CD4-positive, alpha-beta T cell treated with Interleukin-6 for 4 hours (primary cell): ENCODE measurements at places on chromosomes 2 and 18.

DNA sequence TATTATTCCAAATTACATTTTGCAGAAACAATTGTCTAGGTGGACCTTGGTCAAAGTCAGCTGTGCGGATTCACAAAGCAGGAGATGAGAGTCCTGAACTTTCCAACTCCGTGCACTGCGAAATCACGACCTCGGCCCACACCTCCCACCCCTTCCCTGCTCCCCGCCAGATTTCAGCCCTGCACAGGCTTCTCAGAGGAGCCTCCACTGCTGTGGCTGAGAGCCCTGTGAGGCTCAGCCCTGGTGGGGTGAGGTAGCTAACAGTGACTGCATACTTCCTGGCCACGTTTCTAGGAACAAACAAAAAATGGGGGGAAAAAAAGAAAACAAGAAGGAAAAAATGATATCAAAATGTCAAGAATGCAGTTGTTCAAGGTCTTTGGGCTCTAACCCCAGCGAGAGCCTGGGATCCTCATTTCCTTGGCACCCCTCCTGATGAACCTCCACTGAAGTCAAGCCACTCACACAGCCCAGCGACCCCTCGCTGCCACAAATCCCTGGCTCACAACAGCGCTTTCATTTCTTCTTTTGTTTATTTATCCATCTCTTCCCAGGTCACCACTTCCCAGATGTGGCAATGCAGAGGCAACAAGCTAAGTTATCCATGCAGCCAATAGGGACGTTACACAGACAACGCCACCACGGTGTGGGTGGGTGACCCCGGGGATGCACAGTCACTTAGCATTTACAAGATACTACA, 729.7 kb upstream of the ID2 start:
- no peak for DNase-seq

- no peak for DNase-seq
Observed at GRCh38 chr2:134911400-134911785, 7.2 kb upstream of the CCNT2 start.

- no peak for DNase-seq
Observed at GRCh38 chr2:29520001-29520400, 401.4 kb downstream of the ALK start.

DNA sequence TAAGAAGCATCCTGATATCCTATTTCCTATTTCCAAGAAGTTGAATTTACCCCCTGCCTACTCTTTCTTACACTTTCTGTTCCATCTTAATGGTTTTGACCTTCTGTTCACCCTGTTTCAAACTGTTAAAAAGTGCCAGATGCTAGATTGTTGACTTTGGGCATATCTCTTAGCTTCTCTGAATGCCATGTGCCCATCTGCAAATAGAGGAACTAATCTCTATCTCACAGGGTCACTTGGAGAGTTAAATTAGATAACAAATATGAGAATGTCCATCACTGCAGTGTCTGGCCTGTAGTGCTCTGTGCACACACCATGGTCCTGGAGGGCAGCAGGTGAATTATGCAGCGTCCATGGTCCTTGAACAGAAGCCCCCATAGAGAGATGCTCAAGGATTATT, 83.8 kb downstream of the LRATD1 start:
- DNase-seq: no peak

GRCh38 chr2:233848276-233848675, 6.1 kb downstream of the HJURP start:
- no peak for DNase-seq

- no peak for DNase-seq
Observed at GRCh38 chr2:50564766-50565165, 467.2 kb downstream of the NRXN1 start.

- no peak for DNase-seq
Observed at GRCh38 chr18:14092625-14093306, 39.5 kb downstream of the ZNF519 start.

GRCh38 chr2:45578056-45578843, 32.8 kb downstream of the SRBD1 start:
- peak; percentile 33 for DNase-seq

DNA sequence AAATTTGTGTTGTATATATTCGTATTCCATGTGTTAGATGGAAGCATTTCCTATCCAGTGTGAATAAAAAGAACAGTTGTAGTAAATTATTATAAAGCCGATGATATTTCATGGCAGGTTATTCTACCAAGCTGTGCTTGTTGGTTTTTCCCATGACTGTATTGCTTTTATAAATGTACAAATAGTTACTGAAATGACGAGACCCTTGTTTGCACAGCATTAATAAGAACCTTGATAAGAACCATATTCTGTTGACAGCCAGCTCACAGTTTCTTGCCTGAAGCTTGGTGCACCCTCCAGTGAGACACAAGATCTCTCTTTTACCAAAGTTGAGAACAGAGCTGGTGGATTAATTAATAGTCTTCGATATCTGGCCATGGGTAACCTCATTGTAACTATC, 138.8 kb downstream of the GFPT1 start:
- DNase-seq: no peak

GRCh38 chr2:45568935-45569334, 42.1 kb downstream of the SRBD1 start:
- DNase-seq: no peak

DNA sequence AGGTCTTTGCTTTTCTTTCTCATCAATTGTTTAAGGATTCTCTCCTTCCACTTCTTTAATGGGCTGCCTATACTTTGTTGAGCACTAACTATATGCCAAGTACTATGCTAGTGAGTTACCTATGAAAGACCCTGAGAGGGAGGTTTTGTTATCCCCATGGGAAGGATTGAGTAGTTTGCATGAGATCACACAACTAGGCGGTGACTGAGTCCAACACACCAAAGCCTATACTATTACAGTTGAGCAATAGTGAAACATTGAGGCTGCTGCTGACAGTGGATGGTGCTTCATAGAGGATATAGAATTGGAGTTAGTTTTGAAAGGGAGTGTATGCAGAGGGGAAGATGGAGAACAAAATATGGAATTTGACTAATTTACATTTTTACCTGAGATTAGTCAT, 15.8 kb downstream of the NABP1 start:
- no peak for DNase-seq

GRCh38 chr2:172561270-172561669, 5.4 kb downstream of the PDK1 start:
- no peak for DNase-seq

DNA sequence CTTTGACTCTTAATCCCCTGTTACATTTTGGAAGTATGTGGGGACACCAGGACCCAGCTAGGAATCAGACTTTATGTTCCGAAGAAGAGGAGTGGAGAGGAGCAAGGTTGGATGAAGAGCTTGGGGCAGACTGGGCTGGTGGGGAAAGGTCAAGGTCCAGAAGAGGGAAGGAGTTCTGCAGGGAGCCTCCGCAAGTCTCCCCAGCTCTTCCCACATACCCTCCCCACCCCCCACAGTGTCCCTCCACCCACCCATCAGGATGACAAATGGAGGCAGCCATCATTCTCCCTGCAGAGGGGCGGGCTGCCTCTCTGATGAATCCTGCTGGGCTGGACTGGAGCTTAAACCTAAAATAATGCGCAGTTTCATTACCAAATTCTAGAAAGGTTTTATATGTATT, 77.2 kb downstream of the ACKR3 start:
- no peak for DNase-seq

DNA sequence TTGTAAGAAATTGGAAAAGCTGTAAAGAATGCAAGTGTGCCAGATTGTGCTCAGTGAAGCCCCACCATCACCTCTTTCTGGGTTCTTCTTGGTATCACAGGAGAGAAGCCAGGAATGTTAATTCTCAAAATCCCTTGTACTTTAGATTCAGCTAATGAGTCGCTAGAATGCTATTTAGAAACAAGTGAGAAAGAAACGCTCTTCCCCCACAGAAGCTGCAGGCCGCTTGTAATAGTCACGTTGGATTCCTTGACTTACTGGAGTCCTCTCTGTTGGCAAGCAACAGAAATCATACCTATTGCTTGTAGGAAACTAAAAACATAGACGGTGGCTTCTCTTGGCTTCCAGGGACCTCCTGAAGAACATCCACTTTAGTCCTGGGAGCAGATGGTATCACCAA, 375.6 kb upstream of the LRATD1 start:
- DNase-seq: no peak

GRCh38 chr2:235391921-235392615, 101.8 kb upstream of the AGAP1 start:
- DNase-seq: no peak

DNA sequence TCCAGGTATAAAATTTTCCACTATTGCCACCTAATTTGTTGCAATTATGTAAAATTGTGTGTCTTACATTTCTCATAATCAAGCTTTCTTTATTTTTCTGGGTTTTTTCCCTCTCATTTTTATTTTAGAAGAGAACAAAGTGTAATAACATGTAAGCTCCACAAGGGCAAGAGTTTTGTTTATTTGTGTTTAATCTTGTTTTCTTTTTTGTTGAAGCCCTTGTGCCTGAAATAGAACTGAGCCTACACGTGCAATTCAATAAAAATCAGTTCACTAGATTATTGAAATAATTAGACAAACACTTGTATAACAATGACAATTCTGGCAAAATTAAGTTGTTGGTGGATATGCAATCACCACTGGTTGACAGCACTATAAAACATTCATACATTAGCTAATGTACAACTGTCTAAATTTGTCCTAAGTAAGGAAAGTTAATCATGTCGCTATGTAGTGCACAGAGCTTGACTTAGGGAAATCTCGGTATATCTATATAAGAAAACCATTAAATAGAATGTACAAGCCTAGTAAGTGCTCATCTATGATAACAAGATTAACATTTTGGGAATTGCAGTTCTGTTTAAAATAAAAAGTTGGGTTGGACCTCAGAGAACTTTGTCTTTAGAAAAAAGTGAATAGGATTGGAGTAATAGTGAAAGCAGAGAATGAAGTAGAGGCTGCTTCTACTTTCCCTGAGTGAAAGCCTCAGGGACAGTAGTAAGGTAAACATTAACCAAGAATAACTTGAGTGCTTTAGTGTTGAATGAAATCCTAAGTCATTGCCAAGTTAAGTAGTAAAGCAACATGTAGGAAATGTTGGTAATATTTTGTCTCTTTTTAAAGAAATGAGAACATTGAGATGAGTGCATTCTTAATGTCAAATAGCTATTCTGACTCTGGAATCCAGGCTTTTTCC, 37.4 kb upstream of the NOL4 start:
- no peak for DNase-seq

DNA sequence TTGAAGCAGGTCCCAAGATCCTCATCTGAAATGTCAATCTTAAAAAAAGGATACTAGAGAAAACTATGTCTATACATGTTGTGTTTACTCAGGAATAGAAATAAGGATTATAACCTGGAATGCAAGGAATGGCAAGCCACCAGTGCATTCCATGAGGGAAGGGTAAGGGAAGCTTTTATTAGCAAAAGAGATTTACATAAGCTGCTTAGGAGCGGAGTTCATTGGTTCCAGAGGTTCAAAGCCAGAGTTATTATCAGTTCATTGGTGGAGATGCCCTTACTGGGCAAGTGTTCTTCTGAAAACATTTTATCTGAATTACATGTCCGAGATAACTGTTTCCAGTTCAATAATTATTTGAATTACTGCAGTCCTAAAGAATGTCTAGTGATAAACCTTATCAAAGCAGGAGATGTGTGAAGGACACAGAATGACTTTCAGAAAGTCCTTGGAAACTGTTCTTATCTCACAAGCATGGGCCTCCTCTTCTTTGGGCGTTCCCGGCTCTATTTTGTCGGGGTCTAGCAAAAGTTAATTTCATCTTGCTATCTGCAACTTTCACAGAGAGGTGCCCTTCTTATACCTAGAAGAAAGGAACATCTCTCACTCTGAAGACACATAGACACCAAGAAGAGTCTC, 23.5 kb downstream of the COMMD1 start:
- no peak for DNase-seq

- no peak for DNase-seq
Observed at GRCh38 chr2:55097082-55097460, 46.8 kb upstream of the RTN4 start.

- no peak for DNase-seq
Observed at GRCh38 chr2:48113767-48114166, 207.5 kb upstream of the FBXO11 start.

GRCh38 chr2:153519257-153519875, 40.8 kb upstream of the RPRM start:
- peak; percentile 46 for DNase-seq
